Activated CD4-positive, alpha-beta T cell treated with anti-CD3 and anti-CD28 coated beads for 24 hours (primary cell): ENCODE measurements at places on chromosomes 7 and 10.

DNA sequence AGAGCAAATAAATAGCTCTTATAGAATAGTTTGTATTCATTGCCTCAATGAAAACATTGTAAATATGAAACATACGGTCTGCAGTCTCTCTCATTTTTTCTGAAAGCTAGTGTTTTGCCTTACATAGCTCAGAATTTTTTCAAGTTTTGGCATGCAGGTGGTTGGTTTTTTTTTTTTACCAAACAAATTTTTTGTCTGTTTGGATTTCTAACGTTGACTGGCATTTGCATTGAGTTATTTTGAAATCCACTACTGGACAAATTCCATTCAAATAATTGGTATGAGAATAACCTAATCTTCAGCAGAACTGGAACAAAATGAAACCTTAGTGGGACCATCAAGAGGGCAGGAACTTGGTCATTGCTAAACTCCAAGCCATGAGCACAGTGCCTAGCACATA, 107.6 kb upstream of the SAMD8 start:
- no peak for DNase-seq

DNA sequence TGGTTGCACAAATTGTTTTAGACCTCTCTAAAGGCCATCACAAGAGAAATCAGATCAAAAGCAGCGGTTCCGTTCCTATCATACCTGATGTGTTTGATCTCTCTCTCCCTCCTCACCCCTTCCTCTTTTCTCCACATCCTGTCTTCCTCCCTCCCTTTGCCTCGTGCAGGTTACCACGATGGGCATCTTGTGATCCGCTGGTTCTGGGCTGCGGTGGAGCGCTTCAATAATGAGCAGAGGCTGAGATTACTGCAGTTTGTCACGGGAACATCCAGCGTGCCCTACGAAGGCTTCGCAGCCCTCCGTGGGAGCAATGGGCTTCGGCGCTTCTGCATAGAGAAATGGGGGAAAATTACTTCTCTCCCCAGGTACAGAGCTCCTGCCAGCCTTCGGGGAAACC, 28.5 kb upstream of the STK17A start:
- no peak for DNase-seq

GRCh38 chr10:15169555-15170401, 1.3 kb upstream of the NMT2 start:
- DNase-seq, result peak; percentile 19

GRCh38 chr7:34093276-34093675, 187.9 kb downstream of the BMPER start:
- DNase-seq, result no peak

DNA sequence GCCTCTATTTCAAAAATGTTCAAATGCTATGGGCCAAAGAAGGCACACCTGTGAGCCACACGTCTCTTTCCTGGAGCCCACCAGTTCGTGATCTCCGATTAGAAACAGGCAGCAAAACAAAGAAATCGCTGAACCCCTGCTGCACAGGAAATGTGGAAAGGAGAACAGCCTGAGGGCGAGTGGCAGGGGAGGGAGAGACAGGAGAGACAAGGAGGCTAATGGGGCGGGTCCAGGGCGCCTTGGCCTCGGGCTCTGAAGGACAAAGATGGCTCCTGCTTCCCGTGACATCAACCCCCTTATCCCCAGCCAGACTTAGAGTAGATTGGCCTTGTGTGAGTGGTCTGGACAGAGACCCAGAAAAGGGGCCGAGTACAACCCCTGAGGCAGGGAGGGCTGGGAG, 62.4 kb upstream of the DOCK1 start:
- no peak for DNase-seq

DNA sequence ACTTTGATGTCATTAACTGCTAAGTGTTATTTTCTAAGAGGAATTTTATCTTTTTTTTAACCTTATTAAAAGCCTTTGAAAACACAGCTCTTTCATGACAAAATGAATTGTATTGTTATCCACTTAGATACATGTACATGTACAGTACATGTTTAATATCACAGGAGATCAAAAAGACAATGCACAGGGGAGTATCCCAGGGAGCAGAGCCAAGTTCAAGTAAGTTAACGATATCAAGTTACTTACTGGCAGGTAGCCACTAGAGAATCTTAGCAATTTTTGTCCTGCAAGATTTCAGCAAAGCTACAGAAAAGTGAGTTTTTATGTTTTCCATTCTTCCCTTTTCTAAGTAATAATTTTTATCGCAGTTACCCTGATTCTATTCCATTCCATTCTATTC, 33.9 kb upstream of the ARL4A start:
- no peak for DNase-seq

GRCh38 chr10:78362406-78363022, 328.9 kb downstream of the RPS24 start:
- no peak for DNase-seq

- no peak for DNase-seq
These were observed 302.2 kb downstream of the ADARB2 start for GRCh38 chr10:1434912-1435692.

DNA sequence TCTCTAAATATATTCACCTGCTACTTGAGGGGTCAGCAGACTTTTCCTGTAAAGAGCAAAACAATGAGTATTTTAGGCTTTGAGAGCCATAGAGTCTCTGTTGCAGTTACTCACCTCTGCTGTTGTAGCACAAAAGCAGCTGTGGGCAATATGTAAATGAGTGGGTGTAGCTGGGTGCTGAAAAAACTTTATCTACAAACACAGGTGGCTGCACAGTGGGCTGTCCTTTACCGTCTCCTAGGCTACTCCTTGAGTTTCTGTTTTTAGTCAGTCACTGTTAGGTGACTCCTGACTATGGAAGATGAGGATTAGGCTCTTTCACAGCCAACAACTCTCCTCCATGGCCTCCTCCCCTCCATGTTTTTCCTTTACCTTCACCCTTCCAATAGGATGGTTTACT, 286.1 kb upstream of the C7orf33 start:
- DNase-seq, result no peak

DNA sequence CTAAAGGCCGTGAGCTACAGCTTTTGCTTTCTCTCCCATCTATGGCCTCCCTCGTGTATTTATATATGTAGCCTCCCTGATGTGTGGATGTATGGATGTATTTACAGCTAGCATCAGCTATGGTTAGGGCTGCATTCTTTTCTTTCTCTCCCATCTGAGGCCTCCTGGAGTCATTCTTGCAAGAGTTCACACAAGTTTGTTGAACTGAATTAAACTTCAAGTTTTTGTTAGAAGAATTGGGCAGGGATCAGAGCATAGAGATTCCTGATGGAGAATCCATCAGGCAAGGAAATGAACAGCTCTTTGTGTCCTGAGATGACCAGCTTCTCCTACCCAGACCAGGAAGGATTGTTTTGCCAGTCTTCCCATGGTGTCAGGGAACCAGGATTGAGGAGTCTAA, 60.3 kb downstream of the AHCYL2 start:
- DNase-seq, result no peak
